RWPE1 (cell line): ENCODE measurements at places on chromosomes 4 and X.

DNA sequence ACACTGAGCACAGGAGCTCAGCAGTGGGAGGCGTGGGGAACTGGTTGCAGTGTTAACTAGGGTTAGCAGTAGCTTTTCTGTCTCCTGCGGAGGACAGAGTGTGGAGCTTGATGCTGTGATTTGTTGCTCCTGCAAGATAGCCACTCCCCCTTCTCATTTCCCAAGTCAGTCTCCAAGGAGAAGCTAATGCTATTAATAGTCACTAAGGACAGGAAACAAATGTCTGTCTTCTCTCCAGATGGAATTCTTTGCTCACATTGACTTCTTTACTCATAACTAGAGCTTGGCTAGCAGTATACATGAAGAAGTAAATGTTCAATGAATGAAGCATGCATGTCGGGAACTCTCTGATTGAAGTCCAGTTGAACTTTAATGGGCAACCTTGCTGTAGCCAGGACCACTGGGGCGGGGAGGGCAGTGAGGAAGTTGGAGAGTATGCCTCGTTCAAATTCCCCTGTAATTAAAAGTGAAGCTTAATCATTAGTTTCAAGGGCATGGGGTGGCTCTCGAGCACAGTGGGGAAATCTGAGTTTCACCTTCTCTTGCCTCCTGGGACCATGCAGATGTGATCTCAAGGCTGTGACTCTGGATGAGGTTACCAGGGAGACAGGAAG, 156.6 kb upstream of the SCML1 start:
- DNase-seq = no peak

DNA sequence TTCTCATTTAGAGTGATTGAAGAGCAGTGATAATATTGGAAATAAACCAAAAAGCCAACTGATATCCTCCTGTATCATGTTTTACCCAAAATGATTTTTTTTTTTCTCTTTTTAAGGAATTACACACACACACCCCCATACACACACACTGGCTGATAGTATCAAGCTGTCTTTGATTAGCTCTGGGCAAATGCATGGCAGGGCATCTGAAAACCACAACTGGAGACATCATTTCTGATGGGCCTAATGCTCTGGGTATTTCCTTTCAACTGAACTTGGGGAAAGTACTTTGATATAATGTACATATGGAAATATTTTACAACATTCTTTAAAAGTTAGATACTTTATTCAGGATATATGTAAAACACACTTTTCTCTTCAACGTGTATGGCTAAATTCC, 14.2 kb upstream of the OSTC start:
- DNase-seq = no peak

DNA sequence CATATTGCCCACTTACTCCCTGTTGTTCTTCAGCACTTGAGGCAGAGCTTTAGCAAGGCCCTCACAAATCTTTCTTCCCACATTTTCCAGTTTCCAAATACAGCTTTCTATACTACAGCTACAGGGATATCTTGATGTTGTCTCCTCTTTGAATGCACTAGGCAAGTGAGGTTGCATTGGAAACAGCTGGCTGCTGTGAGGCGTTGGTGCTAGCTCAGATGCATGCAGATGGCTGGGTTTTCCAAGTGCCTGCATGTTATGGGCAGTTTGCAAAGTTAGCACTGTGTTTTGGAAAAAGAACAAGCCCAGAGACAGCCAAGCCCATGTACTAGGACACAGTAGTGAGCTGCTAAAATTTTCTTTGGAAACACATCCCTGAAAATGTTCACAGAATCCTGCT, 315.1 kb upstream of the RASGEF1B start:
- no peak for DNase-seq

GRCh38 chr4:99832321-99832720, 15.7 kb downstream of the DAPP1 start:
- DNase-seq = no peak

- no peak for DNase-seq
Measured at GRCh38 chrX:79162076-79162475, 17.6 kb downstream of the GPR174 start.

- DNase-seq = no peak
Measured at GRCh38 chr4:61312526-61312925, 112.4 kb downstream of the ADGRL3 start.

DNA sequence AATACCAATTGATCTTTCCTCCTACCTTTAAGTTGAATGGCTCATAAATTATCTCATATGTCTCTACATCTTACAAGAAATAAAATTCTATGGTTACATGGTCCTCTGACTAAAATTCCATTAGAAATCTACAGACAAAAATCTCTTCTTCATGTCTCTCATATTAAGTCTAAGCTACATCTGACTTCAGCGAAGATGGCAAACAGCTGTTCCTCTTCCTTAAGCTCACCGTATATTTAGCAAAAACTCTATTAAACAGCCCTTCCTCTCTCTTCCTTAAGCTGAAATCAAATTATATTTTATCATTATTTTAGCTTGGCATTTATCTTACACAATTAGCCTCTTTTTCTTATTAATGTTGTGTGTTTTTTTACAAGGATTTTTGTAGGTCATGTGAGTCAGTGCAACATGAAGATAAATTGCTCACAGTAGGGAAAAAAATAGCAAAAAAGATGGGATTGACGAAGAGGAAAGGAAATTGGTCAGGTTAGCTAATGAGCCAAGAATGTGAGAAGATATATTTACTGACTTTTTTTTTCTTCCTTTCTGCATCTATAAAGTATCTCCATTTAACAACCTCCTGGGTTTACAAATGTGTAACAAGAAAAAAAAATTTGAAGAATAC, 2412.8 kb downstream of the ARAP2 start:
- DNase-seq = no peak

GRCh38 chr4:182600856-182601255, 316.3 kb downstream of the DCTD start:
- DNase-seq = no peak

DNA sequence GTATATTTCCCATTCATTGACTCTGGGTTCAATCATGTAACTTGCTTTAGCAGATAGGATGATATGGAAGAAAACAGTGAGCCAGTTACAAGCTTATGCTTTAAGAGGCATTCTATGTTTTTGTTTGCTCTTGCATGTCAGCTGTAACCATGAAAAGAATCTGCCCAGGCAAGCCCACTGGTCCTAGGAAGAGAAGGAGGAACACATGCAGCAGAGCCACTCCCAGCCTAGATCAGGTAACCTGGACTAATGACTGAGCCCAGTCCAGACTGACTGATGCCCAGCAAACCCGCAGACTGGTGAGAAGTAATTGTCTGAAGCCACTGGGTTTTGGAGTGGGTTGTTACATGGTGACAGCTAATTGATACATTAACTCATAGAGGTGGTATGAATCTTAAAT, 167.9 kb downstream of the COL4A6 start:
- DNase-seq = peak; percentile 31

DNA sequence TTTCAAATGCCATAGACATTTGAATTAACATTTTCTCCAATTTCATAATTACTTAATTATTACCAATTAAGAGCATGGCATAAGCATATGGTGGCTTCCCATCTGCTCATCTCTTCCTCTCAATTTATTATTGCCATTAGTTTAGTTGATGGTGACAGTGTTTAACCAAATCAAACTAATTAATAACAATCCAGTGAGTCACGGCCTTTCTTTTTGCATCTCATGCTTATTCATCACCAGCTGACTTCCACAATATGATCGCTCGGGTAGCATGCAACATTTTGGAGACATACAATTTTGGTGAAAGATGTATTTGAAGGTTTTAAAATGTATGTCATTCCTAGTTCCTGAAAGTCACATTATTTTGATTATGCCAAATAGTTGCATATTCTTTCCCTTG, 172.8 kb upstream of the TACR3 start:
- DNase-seq = no peak

GRCh38 chr4:158535130-158535614, 13.5 kb downstream of the RXFP1 start:
- DNase-seq = peak; percentile 13
